ENCODE measurements at places on chromosomes 2 and 18.

DNA sequence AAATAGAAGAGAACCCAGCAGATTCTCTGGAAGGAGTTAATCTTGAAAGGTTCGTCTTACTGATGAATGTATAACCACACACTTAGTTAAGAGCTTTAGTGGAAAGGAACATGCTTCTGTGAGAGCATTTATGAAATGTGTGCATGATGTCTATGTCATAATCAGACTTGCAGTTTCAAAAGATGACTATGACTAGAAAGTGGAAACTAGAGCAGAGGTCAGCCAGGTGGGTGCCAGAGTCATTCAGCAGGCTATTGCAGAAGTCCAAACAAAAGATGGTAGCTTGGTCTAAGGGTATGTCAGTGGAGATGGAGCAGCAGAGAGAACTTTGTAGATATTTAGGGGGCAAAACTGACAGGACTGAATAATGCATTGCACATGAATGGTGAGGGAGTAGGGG, 825.8 kb downstream of the DCC start:
- DNase-seq = no peak

- no peak for DNase-seq
These were observed 11.4 kb downstream of the GPR35 start for GRCh38 chr2:240636563-240637115.

GRCh38 chr2:210593166-210593565, 36.8 kb downstream of the CPS1 start:
- no peak for DNase-seq

GRCh38 chr2:238114851-238115660, 14.9 kb downstream of the ESPNL start:
- no peak for DNase-seq

DNA sequence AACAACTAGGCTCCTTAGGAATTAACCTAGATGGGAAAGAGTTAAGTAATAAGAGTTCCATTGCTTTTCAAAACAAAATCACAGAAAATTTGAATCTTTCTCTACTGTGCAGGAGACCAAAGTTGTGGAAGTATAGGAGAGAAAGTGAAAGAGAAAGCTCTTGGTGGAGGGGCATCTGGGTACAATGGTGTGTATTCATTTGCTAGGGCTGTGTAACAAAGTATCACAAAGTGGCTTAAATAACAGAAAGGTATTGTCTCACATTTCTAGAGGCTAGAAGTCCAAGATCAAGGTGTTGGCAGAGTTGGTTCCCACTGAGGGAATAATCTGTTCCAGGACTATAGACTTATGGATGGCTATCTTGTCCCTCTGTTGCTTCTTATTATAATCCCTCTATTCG, 50.5 kb upstream of the GORASP2 start:
- DNase-seq = no peak

- no peak for DNase-seq
These were observed 450.1 kb downstream of the LPIN1 start for GRCh38 chr2:12196495-12196894.

DNA sequence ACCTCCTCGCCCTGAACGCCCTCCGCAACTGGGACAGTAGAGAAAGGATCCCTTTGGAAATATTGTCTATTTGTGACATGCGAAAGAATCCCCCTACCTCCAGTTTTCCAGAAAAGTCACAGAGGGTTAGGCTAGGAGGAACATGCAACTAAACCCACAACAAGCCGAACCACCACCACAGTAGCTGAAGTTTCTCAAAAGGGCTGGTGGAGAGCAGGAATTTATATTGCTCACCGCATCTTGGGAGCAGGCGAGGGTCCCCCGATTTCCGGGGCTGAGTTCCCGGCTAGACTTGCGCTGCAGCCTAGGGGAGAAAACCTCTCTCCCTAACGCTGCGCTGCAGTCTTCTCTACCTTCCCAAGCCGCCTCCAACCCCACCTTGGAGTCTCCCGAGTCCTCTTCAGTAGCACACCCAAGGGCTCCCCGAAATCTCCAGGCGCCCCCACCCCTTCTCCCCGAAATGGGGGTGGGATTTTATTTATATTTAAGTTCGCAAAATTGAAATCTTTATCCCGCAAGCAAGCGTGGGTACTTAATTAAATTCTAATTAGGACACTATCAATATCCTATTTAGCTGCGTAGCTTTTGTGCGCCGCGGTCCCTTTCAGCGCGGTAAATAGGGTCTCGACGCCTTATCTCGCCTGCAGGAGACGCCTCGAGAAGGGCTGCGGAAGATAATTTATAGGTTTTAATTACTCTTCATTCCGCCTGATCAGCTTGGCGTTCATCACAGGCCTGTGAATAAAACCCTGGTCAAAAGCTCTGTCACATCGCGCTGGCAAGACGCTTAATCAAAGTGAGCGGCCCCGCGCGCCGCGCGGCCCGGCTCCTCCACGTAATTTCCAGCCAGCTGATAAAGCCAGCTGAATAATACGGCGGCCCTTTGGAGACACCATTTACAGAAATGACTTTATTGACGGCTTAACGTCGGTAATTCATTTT, 2.0 kb upstream of the EN1 start:
- DNase-seq = no peak

DNA sequence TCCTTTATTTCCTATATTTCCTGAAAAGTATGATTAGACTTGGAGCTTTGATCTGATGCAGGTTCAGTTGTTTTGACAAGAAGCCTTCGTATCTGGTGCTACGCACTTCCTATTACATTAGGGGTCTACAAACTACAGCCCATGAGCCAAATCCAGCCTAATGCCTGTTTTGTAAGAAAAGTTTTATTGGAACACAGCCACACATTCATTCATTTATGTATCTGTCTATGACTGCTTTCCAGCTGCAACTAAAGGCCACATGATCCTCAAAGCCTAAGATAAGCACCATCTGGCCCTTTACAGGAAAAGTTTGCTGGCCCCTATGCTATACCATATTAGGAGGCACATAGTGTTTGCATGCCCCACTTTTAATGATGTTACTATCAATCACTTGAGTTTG, 26.0 kb downstream of the EIF2AK3 start:
- no peak for DNase-seq

GRCh38 chr2:10513201-10513600, 65.1 kb upstream of the ODC1 start:
- no peak for DNase-seq

DNA sequence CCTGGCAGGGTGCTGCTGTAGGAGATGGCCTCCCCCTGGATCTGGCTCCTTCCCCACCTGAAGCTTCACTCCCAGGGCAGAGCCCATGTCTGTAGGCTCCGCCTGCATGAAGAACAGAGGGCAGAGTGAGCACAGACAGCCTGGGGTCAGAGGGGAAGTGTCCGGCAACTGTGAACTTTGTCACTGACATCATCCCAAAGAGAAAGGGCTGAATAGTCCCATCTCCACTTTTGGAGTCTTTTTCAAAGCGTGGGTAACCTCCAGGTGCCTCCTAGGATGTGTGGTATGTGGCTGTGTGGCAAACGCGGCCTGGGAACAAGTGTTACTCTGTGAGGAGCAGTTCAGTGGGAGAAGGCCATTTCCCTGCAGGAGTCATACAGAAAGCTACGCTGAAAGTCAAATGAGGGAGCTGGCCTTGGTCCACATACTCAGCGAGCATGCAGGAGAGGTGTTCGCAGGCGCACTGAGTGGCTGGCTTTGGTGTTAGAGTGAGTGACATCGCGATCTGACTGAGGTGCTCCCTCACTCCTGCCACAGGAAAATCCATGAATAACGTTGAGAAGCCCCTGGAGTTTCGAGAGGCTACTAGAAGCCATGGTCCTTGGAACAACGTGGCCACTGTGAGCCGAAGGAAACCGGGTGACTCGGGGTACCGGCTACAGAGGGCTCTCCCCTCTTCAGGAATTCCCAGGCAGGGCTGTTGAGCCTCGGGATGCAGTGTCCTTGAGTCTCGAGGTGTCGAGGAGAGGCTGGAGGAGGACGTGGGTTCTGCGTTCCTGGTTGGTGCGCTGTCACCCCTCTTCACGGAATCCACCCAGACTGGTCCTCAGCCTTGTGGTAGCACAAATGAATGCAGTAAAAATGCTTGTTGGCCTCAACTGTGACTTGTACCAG, 54.7 kb downstream of the CABLES1 start:
- DNase-seq = peak; percentile 8

GRCh38 chr2:229749779-229750178, 35.4 kb upstream of the DNER start:
- no peak for DNase-seq

- DNase-seq = no peak
These were observed 63.7 kb downstream of the EIPR1 start for GRCh38 chr2:3313781-3314375.

GRCh38 chr2:143524559-143525401, 395.6 kb downstream of the ARHGAP15 start:
- no peak for DNase-seq

- DNase-seq = no peak
These were observed 110.6 kb downstream of the MSTN start for GRCh38 chr2:189951791-189952535.

DNA sequence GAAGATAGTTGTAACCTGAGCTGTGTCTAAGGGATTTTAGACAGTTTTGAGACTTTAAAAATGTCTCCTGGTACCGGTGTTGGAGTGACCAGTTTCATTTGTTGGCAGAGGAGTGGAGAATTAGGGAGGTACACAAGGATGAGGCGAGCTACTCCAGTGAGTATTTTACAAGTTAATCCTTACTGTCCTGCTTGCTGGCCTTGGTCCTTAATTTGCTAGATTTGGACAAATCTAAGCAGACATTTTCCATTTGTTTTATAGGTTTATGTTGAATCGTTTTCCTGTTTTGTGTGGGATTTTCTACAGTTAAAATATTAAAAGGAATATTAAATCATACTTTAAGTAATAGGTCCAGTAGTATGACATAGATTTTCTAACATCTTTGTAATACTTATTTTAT, 101.8 kb downstream of the ZNF407 start:
- DNase-seq = no peak

GRCh38 chr18:13318731-13319501, 100.4 kb downstream of the LDLRAD4 start:
- no peak for DNase-seq

DNA sequence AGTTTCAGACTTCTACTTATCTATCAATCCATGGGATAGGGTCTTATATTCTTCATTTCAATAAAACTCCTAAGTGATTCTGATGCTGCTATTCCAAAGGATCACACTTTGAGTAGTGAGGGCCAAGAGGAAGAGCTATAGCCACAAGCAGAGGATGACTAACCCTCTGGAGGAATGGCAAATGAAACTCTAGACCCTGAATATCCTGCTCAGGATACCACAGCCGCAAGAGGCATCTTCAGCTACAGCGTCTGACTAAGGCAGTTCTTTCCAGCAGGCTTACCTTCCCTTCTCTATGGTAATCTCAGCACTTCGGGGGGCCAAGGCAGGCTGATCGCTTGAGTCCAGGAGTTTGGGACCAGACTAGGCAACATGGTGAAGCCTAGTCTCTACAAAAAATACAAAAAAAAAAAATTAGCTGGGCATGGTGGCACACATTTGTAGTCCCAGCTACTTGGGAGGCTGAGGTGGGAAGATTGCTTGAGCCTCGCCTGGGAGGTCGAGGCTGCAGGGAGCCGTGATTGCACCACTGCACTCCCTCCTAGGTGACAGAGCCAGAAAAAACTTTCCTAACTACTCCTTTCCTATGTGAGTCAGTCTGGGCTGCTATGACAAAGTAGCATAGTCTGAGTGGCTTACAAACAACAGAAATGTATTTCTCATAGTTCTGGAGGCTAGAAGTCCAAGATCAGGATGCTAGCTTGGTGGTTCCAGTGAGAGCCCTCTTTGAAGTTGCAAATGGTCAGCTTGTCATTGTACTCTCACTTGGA, 371.9 kb downstream of the IRS1 start:
- DNase-seq = peak; percentile 73

DNA sequence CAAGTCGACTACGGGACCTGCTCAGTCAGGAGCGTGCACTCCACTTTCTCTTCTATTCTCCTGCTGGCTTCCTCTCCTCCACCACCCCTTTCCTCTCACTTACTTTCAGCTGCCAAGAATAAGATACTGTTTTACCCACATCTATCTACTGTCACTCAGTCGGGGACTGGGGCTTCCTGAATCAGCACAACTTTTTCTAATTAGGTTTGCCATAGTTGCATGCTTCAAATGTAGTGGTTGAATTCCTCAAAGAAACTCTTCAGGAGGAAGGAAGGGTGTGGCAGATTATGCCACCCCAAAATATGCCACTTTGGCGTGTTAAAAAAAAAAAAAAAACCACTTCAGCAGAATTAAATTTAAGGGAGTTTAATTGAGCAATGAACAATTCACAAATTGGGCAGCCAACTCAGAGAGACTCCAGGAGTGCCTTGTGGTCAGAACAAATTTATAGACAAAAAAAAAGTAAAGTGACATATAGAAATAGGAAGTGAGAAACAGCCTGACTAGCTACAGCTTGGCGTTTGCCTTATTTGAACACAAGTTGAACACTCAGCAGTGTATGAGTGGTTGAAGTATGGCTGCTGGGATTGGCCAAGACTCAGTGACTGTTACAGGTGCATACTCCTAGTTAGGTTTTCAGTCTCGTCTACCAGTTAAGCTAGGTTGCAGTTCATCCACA, 32.5 kb upstream of the RMDN2 start:
- no peak for DNase-seq

- DNase-seq = no peak
These were observed 42.3 kb downstream of the IL1R2 start for GRCh38 chr2:102033750-102034682.

DNA sequence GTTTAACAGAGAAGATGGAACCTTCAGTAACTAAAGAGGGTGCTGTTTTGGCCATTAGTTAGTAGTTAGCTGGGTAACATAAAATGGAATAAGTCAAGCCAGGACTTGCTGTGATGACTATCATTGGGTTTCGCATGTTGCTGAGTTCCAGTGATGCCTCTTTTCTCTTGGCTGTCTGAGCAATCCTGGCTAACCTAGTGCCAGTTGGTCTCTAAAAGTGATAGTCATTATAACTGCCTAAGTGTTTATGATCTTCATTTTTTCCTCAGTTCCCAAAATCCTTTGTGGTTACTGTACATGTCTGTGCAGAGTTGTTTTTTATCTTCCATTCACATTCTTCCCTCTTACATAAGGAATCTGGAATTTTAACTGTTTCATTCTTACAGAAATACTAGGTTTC, 33.4 kb downstream of the WDR43 start:
- peak; percentile 18 for DNase-seq

DNA sequence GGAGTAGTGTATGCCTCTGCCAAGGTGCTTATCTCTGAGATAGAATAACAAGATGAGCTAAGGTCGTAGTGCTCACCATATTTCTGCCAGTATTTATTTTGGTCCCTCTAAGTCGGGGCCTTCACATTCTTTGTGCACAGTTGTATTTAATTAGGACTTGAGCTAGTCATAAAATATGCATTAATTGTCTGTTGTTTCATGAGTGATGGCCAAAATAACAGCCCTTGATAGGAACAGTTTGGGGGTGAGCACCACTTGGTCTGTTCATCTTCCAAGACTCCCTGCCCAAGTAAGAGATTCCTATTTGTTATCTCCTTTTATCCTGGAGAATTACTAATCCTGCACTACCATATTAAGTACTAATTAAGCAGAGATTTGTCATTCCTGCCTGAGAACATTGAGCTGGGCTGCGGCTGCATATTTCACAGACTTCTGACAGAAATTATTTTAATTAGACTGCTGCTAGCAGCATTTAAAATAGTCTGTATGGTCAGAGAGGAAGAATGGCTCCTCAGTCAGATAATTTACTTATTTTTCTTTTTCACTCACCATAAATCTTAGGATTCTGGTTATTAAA, 435.1 kb downstream of the MTX2 start:
- DNase-seq = no peak

- DNase-seq = no peak
These were observed 162.1 kb upstream of the SH3BP4 start for GRCh38 chr2:234789556-234790325.
